ENCODE measurements at places on chromosomes 13 and 19.

DNA sequence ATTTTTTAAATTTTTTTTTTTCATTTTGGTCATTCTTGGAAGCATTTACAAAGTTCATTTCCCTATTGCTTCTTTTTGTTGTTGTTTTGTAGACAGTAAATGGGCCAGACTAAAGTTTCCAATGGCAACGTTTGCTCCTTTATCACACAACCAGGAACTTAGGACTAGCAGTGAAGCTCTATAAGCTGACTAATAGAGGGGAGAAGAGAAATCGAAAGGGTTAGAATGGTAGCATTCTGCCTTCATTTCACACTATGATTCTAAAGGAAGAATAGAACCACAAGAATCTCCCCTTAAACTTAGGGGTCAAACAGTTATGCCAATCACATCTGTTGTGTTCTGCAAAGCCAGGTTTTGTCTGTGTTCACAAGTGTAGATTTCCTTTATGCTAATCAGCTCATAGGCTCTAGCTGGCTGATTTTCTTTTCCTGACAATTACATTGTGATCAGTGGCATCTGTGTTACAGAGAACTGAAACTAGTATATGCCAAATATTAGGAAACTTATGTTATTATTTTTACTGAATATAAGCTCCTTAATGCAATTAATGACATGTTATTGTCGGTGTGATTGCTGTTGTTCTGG lies 467.3 kb downstream of the DACH1 start:
- no peak for DNase-seq

- no peak for DNase-seq
Observed at GRCh38 chr13:25848812-25849745, 202.7 kb downstream of the SHISA2 start.

DNA sequence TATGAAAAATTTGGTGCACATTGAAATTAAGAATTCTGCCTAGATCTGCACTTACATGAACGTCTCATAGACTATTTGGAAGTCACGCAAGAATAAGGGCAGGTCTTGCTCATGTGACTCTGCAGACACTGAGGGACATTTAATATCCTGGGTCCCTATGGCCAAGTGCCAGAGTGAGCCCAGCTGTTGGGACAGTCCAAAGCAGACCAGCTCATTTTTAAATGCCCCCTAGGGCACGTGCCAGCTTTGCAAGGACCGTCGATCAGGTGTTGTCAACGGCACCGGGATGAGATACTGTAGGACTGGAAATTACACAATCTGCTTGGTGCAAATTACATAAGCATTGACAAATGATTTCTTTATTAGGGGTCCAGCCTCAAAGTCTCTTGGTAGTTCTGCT lies 293.6 kb downstream of the TEX29 start:
- DNase-seq = no peak

DNA sequence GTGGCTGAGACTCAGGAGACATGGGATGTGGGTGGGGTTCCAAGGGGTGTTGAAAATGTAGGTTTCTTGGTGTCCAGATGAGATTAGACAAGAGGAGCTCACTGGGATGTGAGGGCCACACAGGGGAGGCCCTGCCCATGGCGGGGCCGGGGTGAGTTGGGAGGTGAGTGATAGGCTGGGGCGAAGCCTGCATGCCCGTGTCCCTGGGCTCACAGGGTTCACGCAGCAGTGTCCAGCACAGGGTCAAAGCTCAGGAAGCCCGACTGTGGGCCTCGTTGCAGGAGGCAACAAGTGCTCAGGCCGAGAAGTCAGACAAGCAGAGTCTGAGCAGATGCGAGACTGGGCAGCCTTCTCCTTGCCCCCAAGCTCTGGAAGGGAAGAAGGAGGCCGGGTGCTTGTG lies 27.2 kb downstream of the CCDC8 start:
- no peak for DNase-seq

GRCh38 chr19:43286096-43286495 lies 16.8 kb upstream of the PSG9 start:
- no peak for DNase-seq

GRCh38 chr13:35496006-35496405 lies 19.5 kb upstream of the MAB21L1 start:
- DNase-seq = no peak

GRCh38 chr13:111923439-111923838 lies 143.5 kb upstream of the SOX1 start:
- no peak for DNase-seq

DNA sequence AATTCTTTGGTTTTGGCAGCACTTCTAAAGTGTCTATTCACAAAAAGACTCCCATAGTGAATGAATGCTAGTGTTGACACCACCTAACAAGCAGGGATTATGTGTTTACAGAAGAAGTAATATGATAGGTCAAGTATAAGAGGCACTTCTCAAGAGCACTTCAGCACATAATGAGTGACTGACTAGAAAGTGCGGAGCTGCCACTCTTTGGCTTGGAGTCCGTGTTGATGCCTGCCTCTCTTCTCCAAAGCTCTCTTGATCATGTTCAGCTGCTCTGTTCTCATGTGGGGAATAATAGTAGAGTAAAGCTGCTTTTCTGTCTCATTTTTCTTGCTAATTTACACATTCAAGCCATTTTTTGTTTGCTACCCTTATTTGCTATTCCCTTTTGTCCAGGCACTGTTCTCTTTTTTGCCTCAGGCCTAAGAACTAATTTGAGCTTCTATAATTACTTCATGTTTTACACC lies 22.7 kb upstream of the MAB21L1 start:
- DNase-seq = no peak

DNA sequence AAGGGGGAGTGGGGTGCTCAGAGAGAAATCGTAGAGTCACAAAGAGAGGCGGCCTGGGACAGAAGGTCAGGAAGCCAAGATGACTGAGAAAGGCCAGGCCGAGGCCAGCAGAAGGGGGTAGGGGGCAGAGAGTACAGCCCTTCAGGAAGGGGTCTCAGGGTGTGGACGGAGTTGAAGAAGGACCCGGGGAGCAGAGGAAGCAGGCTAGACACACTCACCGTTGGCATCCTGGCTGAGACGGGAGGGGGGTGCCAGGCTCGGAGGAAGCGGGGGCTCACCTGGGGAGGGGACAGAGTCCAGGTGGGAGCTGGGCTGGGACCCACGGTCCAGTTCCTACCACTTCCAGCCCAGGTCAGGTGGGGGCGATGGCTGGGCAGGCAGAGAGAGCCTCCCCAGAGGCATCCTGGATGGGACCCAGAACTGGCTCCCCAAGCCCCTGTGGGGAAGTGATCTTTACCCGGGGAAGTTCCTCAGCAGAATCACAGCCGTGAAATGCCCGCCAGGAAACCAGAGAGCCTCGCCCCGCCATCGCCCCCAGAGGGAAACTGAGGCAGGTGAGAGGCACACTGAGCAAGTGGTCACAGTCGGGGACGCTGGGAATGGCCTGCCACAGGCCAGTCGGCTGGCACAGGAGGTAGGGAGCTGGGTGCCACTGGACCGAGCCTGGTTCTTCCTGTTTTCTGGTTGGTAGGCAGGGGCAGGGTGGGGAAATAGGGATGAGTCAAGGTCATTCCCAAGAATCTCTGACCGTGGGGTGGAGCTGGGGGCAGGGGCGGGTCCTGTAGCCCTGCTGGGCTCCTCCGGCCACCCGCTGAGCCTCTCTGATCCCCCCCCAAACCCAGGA lies 1.4 kb downstream of the MATK start:
- DNase-seq = no peak

DNA sequence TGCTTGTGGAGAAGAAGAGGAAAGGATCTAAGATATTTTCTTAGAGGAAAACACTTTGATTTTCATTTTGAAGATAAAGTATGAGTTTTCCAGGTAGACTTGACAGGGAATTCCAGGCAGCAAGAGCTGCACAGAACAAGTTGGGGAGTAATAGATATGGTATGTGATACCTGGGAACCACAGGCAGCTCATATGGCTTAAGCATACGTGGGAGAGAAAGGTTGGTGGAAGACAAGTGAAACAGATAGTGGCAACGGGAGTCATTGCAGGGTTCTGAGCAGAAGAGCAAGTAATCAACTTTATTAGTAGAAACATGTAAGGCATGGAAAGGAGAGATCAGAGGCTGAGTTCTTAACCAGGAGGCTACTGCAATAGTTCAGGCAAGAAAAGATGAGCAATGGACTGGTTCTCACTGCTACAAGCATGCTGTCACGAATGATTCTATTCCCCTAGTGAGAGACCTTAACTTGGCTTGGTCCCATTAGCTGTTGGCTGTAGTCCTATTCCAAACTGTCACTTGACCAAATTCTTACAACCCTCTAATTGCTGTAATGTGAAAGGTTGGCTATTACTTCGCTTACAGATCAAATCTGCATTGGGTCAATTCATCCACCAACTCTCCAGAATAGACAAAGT lies 217.9 kb downstream of the VWA8 start:
- DNase-seq = no peak

Data from NCI-H460 (cell line).